ENCODE measurements at places on chromosomes 11 and 22.

DNA sequence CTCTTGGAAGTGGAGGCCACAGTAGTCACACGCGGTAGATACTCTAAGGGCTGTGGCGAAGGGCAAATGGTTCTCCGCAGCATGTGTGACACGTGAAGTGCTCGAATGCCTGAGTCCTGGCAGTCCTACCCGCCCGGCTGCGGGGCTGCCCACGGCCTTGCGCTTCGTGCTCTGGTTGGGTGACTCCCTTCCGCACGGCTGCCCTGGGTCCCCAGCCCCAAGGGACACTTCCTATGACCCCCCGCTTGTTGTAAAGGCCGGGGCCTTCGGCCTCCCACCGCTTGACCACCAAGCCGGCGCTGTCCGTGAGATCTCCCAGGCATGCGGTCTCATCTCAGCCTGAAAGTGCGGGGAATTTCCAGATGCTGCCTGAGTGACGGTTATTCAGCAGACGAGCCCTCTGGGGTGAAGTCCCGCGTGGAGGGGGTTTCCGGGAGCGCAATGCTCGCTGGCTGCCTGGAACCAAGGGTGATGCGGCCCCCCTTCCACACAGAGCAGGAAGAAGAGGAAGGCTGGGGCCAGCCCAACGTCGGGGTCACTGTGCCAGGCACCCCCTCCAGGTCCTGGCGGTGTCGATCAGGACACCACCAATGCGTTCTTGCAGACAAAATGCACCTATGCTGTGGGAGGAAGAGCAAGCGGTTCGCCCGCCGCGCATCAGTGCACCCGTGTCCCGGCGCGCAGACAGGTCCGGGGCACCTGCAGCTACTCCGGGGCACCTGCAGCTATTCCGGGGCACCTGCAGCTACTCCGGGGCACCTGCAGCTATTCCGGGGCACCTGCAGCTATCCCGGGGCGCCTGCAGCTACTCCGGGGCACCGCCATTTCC, 171.2 kb downstream of the OPCML start:
- DNase-seq = no peak

DNA sequence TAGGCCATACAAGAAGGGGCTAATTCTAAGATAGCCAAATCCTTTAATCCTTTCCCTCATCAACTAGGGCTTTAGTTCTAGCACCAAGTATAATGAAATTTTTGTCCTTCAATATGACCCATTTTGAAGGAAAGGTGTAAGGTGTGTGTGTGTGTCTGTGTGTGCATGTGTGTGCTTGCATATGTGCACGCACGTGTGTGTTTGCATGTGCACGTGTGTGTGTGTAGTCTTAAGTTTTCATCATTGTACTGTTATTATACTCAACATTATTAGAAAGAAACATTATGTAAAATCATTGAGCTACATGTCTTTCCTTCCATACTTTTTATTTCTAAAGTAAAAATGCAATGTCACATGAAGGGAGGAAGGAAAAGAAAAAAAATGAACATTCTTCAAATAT, 547.7 kb downstream of the FAM181B start:
- no peak for DNase-seq

DNA sequence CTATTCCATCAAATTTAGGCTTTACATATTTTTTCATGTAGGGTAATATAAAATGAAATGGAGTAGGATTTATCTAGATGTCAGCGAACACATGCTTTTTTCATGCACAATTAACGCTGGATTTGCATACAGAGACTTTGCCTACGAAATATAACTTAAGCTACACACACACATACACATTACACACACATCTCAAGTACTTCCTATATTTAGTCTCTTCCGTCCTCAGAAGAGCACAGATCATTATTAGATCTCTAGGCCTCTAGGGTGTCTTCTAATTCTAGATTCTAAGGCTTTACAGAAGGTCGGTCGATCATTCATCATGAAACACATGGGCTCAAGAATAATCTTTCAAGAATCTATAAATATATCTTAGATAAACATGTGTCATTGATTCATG, 3.8 kb upstream of the MS4A13 start:
- DNase-seq = no peak

GRCh38 chr22:39577366-39577765, 6.8 kb downstream of the CACNA1I start:
- no peak for DNase-seq

- DNase-seq = no peak
These were observed 27.7 kb upstream of the PARVB start for GRCh38 chr22:43996170-43996980.
